ELF-1 (cell line): ENCODE measurements at places on chromosomes 4 and X.

GRCh38 chr4:159697322-159698283 lies 594.7 kb downstream of the RAPGEF2 start:
- no peak for DNase-seq

DNA sequence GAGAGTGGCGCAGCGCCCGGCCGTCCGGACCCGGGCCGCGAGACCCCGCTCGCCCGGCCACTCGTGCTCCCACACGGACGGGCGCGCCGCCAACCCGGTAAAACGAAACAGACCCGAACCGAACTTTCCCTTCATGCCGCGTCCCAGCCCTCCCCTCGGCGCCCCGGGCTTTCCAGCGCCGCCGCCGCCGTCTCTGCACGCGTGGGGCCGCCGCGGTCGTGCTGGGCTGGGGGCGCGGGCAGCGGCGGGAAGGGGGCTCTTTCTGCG lies 222 bp downstream of the SMAD1 start:
- DNase-seq, result no peak

- no peak for DNase-seq
Observed at GRCh38 chr4:3192188-3192587, 56.8 kb upstream of the MSANTD1 start.

GRCh38 chr4:8285143-8285975 lies 15.8 kb downstream of the HTRA3 start:
- no peak for DNase-seq

DNA sequence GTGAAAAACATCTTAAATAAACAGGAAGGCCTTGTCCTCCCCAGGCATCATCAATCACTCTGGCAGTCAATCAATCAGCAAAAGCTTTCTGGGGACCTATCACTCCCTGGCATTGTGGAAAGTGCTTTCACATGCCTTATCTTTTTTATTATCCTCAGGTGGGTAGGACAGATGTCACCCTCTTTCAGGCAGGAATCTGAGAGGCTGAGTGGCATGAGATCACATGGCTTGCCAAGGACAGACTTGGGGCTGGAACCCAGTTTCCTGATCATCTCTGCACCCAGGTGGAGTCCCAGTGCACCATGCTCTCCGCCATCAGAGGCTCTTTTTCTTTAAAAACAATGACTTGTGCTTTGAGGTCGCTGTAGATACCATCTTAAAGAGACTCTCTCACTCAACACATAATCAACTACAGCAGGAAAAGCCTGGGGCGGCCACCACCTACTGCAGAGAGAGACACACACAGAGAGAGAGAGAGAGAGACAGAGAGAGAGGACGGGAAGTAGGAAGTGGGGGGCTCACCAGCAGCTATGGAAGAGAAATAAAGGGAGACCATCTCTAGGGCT lies 282.7 kb downstream of the PTTG2 start:
- peak; percentile 47 for DNase-seq

DNA sequence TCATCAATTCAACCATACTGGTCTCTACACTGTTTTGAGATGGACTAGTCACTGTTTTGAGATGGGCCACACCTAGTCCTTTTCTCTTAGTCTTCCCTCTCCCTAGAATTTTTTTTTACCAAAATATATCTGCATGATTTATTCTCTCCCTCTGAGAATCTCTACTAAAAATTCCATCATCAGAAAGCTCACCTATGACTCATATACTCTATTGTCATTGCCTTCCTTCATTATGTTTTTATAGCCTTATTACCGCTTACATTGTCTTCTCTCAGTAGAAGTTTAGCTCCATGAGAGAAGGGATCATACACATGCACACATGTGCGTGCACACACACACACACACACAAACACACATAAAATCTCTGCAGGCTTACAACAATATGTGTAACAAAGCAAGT lies 303.6 kb downstream of the PCDH10 start:
- DNase-seq, result no peak

DNA sequence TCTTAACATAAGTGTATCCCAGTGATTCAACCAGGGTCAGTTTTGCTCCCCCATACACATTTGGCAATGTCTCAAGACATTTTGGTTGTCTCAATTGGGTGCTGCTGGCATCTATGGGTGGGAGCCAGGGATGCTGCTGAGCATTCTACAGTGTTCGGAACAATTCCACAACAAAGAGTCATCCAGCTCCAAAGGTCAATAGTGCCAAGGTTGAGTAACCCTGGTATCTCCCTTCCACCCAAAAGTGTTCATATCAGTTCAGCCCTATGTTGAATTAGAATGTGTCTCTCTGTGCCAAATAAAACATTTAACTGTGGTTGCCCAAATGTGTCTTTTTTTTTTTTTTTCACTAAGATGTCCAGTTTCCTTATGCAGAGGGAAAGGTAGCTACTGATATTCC lies 129.4 kb upstream of the RAI2 start:
- no peak for DNase-seq

DNA sequence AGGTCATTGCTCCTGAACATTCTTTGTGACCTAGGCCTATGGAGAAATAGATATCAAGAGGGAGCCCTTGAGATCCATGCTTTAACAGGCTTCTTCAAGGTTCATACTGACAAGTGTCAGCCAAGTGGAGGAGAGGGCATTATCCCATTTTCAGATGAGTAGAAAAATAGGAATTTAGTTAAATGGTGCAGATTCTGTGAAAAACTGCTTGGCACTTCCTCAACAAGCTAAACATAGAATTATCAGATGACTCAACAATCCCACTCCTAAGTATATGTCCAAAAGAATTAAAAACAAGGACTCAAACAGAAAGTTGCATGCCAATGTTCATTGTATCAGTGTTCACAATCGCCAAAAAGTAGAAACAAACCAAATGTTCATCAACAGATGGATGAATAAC lies 43.8 kb upstream of the KCNIP4 start:
- DNase-seq, result no peak

GRCh38 chrX:50920132-50920531 lies 9.6 kb downstream of the BMP15 start:
- DNase-seq, result no peak

- DNase-seq, result no peak
Observed at GRCh38 chr4:7779432-7779768, 160.3 kb downstream of the AFAP1 start.

GRCh38 chr4:109408711-109409110 lies 24.9 kb upstream of the SEC24B start:
- peak; percentile 60 for DNase-seq

GRCh38 chrX:54640736-54641135 lies 110.7 kb downstream of the GNL3L start:
- peak; percentile 54 for DNase-seq

GRCh38 chr4:7535094-7535493 lies 100.4 kb upstream of the PSAPL1 start:
- DNase-seq, result no peak

- no peak for DNase-seq
Observed at GRCh38 chrX:77693594-77693993, 92.4 kb downstream of the ATRX start.

DNA sequence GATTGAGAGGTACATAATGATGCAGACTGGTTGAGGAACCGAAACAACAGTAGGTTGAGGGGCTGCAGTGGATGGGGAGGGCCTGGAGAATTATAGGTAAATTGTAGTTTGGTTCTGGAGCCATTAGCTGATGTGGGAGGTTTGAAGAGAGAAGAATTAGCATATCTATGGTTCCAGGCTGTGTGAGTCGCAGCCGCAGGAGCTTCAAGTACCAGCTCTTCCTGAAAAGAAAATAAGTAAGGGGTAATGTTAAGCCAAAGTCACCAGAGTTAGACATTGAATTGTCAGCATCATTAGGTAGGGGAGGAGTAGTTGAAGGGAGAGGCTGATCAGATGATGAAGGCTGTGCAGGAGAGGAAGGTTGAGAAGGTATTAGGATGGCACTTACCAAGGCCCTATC lies 29.5 kb downstream of the PF4 start:
- DNase-seq, result peak; percentile 34

DNA sequence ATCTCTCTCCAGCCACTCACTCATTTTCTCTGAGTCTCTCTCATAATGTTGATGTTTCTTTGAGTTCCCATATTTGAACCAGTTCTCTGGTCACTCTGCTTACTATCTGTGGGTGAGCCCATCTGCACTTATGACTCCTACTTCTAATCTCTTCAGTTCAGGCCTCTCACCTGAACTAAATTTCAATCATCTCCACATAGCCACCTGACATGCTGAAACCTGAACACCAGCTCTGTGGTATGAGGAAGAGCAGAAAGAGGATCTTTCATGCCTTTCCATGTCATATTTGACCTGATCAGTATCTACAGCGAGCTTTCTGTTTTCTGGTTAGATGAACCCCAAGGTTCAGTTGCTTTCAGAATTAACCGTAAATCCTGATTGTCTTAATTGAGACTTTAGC lies 122.2 kb upstream of the ESX1 start:
- no peak for DNase-seq

GRCh38 chrX:132750331-132751062 lies 207.9 kb downstream of the HS6ST2 start:
- DNase-seq, result no peak

GRCh38 chrX:46573331-46573891 lies at the start of gene CHST7:
TSS of gene CHST7 (plus strand) at chrX:46573765. CDS start at chrX:46573932, 167 bp downstream.
- peak; percentile 90 for DNase-seq

GRCh38 chr4:182449930-182450439 lies 206.8 kb downstream of the TENM3 start:
- no peak for DNase-seq

DNA sequence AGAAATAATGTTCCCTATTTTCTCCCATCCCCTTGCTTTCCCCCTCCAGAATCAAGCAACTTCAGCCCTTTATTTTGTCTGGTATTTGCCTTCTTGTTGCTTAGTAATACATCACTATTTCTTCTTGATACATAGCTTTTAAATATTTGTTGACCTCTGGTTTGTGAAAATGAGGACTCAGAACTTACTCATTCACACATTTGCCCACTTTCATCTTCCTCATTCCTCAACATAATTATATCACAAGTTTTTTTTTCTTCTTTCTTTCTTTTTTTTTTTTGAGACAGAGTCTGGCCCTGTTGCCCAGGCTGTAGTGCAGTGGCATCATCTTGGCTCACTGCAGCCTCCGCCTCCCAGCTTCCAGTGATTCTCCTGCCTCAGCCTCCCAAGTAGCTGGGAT lies 28.9 kb upstream of the NDUFC1 start:
- no peak for DNase-seq

- no peak for DNase-seq
Observed at GRCh38 chr4:66959207-66959606, 586.1 kb downstream of the CENPC start.

DNA sequence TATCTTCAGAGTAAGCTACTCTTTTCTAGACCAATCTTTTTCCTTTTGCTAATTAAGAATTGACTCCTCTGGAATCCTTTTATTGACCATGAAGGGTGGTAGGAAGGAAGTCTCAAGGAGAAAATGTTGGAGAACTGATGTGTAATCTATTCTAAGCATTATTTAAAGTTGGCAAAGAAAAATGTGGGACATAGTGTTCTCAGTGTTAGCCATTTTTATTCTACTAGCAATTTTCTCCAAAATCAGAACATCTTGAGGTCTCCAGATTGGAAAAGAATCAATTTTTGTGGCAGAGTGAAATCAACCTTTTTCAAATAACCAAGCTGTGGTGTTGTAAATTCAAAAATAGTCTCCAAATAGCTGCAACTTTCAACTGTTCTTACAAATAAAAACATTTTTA lies 18.4 kb upstream of the DMP1 start:
- no peak for DNase-seq

DNA sequence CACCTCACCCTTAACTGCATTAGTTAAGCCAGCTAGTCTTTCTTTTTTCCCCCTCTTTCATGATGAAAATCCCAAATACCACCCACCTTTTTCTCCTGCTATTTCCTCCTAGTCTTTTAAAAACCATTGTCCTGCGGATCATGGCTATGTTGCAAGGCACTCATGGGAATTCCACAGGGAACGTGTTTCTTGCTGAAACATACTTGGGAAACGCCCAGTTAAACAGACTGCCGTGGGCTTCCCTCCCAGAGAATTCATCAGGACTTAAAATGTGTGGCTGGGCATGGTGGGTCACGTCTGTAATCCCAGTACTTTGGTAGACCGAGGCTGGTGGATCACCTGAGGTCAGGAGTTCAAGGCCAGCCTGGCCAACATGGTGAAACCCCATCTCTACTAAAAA lies 32.2 kb downstream of the XG start:
- no peak for DNase-seq

GRCh38 chr4:152828122-152828521 lies 48.4 kb downstream of the ARFIP1 start:
- DNase-seq, result no peak

- no peak for DNase-seq
Observed at GRCh38 chr4:177041356-177041755, 248.6 kb upstream of the VEGFC start.

DNA sequence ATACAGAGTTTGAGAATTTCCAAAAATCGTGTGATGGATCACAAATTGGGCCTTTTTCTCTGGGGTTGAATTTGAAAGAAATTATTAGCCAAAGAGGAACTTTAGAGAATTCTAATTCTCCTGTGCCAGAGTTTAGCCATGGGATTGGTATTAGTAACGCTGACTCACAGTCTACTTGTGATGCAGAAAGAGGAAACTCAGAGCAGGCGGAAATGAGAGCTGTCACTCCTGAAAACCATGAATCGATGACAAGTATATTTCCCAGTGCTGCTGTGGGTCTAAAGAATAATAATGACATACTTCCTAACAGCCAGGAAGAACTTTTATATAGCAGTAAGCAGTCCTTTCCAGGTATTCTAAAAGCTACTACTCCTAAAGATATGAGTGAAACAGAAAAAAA lies 64.9 kb downstream of the N4BP2 start:
- no peak for DNase-seq

- no peak for DNase-seq
Observed at GRCh38 chrX:42920752-42921151, 142.8 kb upstream of the PPP1R2C start.

DNA sequence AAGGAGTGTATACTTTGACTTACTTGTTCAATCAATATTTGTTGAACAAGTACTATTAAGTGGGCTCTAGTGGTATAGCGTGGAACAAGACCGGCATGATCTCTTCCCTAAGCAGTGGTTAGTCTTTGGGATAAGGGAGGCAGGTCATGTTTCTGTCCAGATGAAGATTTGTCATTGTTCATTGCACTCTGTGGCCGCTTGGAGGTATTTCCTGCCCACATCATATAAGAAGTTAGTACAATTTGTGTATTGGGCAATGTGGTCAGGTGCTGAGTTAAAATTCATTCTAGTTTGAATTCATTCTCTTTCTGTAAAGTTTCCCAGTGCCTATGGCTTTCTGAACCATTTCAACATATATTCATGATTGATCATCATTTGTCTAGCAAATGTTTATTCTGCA lies 101.1 kb upstream of the SHISA3 start:
- no peak for DNase-seq

DNA sequence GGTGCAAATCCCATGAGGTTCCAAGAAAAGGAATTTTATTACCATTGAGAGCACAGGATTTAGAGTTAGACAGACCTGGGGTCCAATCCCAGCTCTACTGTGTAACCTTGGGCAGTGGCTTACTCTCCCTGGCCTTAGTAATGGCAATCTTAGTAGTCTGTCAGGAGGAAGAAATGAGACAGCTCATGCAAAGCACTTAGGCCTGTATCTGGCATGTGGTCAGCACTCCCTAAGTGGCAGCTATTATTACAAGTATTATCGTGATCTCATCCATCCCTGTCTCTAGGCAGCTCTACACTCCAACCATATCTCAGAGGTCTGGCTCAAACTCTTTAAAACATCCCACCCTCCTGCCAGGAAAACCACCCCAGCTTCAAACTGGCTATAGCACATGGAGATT lies 129.6 kb upstream of the NALF2 start:
- DNase-seq, result no peak
